Fibroblast of skin of back (primary cell): ENCODE measurements at places on chromosomes 12 and 14.

DNA sequence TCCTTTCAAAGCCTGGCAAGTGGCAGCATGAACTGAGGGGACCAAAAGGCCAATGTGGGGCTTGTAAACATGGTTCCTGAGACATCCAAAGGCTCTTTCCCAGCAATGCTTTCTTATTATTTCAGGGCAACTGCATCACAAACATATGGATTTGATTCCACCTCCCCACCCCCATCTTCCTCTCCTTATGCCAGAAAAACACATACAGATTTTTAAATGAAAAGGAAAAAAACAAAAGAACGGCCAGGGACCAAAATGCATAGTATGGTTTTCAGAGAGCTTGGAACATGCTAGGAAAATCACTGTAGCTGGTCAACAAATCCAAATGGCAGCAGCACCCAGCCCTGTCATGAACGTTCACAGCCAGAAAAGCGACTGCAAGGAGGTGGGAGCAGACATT lies 167.6 kb downstream of the ANO2 start:
- DNase-seq = no peak

- DNase-seq = no peak
Measured at GRCh38 chr12:107487011-107487680, 198.5 kb upstream of the PWP1 start.

DNA sequence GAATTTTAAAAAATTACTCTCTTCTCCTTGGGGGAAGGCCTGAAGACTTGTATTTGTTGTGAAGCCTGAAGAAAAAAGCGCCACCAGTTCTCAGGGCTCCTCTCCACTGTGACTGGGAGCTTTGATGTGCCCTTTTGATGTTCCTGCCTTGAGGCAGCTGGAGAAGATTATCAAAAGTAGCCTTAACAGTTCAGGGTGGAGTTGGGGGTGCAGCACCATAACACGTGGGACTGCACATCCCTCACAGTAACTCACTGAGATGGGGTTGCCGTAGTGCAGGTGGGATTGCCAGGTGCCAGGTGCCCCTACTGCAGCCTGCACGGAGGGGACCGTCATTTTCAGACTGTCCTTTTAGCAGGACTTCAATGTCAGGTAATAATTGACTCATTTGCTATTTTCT lies 474.1 kb downstream of the ETNK1 start:
- DNase-seq = no peak

GRCh38 chr14:51490205-51490604 lies 161.5 kb upstream of the FRMD6 start:
- peak; percentile 56 for DNase-seq
